GM12891 (cell line): ENCODE measurements at places on chromosomes 2 and 18.

GRCh38 chr2:881204-881918 is 69.3 kb upstream of the SNTG2 start:
- DNase-seq: no peak

DNA sequence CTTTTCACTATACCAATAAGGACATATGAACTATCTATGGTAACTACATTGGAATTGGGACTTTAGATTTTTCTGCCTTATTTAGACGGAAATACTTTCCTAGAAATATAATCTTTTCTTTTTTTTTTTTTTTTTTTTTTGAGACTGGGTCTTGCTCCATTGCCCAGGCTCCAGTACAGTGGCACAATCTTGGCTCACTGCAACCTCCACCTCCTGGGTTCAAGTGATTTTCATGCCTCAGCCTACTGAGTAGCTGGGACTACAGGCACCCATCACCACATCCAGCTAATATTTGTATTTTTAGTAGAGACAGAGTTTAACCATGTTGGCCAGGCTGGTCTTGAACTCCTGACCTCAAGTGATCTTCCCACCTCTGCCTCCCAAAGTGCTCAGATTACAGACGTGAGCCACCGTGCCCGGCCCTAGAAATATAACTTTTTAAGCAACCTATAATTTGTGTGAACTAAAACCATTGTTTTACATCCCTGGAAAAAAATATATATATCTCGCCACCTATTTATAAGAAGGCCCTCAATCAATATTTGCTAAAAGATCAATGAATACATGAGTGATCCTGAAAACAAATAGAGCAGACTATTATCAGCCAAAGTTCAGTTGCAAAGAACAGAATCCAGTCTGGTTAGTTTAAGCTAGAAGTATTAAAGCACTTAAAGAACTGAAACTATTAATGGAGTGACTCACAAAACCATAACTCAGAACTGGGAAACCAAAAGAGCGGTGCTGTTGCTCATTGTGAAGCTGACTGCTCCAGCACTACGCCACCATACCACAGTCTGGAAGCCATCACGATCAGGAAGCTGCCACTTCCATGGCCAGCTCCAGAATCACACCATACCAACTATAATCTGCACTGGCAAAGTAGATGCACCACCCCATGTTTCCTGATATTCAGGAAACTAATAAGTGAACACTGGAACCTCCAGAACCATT is 8.4 kb upstream of the HNRNPLL start:
- DNase-seq: no peak

GRCh38 chr2:102434655-102435381 is 11.9 kb downstream of the IL18RAP start:
- DNase-seq: no peak

GRCh38 chr2:145723872-145724271 is 1204.0 kb upstream of the ZEB2 start:
- no peak for DNase-seq

DNA sequence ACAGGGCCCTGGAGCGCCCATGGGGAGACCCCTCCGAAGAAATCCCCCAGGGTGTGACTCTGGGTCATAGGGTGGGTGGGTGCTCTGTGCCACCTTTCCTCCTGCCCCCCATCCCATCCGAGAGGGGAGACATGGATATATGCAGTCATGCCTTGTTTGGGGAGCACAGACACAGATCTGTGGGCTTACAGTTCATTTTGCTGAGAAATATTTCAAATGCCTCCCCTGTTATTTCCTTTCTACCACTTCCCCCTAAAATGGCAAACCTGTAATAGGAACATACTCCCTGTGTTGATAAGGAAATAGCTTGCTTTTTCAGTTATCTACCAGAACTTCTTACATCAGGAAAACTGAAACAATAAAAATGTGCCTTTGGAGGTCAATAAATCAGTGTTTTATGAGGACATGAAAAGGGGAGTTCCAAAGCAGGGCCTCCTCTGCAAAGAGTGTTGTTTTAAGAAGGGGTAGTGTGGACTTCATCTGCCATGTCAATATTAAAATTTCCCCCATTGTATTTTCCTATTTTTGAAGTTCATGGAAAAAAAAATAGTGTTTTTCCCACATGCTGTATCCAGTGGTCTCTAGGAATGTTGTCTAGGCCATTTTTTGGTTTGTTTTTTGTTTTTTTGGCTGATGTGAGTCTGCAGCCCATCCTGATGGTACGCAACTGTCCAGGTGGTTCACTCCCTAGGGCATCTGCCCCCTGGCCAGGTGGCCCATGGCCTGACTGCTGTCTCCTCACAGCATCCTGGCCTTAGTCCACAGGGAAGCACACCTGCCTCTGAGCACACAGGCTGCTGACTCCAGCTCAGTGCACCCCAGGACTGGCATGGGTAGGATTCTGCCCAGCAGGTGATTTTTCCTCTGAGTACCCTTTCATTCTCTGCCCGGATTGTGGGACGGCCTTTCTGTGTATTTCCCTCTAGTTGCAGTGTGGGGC is 3.7 kb downstream of the TNFRSF11A start:
- DNase-seq: no peak

DNA sequence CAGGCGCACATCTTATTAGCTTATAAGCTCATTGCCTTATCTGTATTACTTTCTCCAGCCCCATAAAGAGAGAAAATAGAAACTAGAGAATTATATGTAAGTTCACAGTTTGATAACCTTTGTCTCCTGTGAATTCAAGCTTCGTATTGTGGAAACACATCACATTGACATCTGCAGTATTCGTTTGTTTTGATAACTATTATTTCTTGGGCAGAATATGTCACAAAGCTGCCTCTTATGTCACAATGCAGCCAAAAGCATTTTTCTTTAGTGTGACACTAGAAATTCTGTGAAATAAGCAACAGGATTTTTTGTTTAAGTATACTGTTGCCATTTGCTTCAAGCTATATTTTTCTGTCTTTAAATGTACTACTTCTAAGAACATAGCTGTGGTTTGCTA is 221.5 kb downstream of the DOK6 start:
- no peak for DNase-seq

DNA sequence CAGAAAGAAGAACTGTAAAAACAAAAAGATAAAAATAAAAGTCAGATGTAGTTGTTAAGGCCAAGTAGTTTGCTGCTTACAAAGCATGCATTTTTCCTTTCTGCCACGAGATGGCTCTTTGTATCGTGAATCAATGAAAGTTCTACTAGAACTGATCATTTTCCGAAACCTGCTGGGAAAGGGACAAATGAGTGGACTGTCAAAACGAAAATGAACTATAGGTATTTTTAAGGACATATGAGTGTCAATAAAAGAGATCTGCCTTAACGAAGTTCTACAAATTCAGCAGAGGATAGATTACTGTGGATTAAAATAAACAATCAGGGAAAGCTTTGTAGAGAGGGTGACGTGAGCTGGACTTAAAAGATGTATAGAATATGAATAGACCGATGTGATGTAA is 15.0 kb upstream of the ELOA2 start:
- no peak for DNase-seq

GRCh38 chr2:183037074-183037552 is 1.1 kb downstream of the NCKAP1 start:
- no peak for DNase-seq

DNA sequence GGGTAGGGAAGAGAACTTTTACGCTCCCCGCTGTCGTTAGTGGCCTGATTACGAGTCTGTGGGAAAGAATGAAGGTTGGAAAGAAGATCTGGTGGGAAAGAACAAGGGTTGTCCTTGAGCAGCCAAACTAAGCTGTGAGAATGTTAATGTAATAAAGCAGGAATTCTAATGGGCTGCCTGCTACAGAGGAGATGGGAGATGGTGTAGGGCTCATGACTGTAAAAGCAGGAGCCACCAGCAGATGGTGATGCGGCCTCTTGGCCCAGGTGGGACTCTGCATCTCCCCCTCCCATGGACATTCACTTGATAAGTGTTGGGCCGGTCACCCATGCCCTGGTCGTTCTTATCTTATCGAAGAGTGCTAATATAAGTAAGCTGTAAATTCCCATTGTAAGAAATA is 150.0 kb downstream of the NEDD4L start:
- no peak for DNase-seq

- no peak for DNase-seq
Observed at GRCh38 chr2:37625796-37626571, 45.5 kb downstream of the CDC42EP3 start.

- no peak for DNase-seq
Observed at GRCh38 chr2:26892133-26892532, 44.2 kb downstream of the DPYSL5 start.
